Stimulated activated CD4-positive, alpha-beta T cell treated with anti-CD3 and anti-CD28 coated beads, Interleukin-15, amount 100 ng/mL, for 48 hours (primary cell): ENCODE measurements at places on chromosomes 11 and 22.
A peak's percentile ranks its signal among the peaks of the same experiment; 100 is the strongest.

DNA sequence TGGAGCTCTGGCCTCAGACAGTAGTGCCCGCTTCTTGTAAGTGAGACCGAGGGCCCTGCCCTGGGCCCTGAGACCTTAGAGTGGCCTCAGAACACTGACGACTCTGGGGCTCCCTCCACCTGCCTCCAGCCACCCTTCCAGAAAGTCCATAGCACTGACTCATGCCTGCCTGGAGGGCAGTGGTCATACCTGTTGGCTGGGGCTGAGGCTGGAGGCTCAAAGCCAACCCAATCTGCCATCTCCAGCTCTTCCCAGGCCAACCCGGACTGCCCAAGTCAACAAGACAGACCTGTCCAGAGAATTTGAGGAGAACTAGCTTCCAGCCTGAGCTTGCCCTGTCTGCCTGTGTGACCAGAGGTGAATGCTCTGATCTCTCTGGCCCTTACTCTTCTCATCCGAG, 66.9 kb upstream of the TTLL12 start:
- DNase-seq: no peak

DNA sequence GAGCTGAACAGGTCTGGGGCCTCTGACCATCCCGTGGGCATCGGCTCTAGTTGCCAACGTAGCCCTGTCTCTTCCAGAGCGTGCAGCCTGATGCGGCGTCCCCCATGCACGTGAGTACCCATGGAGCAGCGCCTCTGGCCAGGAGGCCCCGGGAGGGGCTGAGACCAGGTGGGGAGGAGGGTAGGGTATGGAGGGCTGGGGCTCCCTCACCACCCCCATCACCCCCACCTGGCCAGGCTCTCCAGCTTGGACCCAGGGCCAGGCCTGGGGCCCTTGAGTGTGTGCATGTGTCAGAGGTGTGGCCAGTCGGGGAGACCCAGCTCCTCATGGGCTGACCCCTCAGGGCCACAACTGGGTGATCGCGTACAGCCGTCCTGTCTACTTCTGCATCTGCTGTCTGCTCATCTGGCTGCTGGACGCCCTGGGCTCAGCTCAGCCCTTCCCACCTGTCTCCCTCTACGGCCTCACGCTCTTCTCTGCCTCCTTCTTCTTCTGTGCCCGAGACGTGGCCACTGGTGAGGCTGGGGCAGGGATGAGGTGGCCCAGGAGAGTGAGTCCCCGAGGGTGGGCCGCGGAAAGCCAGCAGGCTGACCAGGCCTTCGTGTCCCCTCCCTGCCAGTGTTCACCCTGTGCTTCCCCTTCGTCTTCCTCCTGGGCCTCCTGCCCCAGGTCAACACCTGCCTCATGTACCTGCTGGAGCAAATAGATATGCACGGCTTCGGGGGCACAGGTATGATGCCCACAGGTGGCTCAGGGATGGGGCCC, 8.5 kb downstream of the PCNX3 start:
- no peak for DNase-seq

DNA sequence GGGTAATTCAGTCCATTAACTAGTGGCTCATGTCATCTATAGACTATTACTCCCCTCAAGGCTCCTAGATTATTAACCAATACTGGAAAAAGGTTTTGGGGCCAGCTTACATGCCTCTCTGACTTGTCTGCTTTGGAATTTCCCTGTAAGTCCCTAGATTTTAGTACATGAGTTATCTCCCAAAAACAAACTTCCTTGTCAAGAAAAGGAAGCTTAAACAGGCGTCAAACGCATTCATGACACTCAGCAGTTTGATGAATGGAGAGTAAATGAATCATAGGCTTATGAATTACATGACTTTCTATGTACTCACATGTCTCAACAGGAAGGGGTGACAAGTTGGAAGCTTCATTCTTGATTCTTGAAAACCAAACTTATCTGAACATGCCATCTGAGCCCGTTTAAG, 70.8 kb downstream of the BLID start:
- DNase-seq: no peak

DNA sequence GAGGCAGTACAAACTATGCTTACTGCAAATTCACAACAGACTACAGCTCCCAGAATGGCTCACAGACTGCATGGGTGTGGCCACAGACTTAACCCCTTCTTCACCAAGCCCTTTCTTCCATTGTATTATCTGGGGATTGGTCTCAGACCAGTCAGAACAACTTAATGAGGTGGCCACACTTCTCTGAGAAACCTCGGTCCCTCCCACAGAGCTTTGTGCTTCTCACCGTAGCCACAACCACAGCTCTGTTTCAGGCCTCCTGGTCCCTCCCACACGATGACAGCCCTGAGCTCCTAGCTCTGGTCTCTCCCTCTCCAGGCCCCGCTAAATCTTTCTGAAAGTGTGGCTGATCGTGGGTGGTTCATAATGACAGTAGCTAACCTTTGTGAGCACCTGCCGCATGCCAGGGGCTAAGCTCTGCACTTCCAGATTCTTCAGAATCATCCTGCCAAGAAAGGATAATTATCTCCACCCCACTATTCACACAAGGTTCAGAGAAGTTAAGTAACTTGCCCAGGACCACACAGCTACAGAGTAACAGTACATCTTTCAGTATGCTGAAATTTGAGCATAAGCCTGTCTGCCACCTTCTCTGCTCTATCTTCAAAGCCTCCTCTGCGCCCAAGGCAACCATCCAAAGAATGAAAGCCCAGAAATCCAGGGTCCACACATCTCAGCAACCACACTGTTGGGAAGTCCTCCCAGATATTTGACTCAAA, 5.4 kb downstream of the PDE2A start:
- DNase-seq: peak; percentile 67

DNA sequence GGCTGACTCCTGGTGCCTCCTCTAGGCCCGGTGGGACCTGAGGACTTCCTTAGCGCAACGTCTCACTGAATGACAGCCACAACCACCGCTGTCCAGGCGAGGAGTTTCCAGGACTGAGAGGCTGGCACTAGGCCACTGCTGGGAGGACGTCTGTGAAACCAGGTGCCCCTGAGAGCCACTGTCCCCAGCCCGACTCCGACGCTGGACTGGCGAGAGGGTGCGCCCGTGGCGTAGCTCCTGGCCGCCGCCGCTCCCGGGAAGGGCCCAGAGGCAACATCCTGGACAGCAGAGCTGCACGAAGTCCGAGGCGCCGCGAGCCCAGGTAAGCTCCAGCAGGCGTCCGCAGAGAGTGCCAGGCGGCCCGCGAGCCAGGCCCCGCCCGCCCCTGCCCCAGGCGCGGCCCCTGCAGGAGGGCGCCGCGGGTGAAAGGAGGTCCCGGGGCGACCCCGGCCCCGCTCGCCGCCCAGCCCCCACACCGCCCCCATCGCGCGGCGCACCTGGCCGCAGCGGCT, 525 bp downstream of the DGCR2 start:
- DNase-seq: no peak

GRCh38 chr22:49803134-49803533, 24.5 kb downstream of the BRD1 start:
- no peak for DNase-seq

GRCh38 chr11:9566561-9567063, 6.9 kb upstream of the WEE1 start:
- DNase-seq: no peak

GRCh38 chr11:68525930-68526329, 65.4 kb downstream of the PPP6R3 start:
- no peak for DNase-seq

DNA sequence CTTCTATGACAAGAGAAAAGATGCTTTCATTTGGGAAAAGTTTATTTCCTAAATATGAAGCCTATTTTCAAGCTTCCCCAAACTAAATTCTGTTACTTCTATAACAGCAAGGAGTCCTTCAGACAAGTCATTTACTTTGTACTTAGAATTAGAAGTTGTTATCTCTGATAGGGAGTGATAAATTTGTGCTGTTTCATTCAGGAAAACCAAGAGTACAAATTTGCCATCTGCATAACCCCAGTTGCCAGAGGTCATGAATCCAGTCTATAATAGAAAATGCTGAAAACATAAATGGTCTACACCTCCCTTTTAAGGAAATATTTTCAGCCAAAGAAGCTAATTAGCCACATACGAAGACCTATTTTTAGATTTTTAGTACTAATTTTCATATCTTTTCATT, 61.3 kb downstream of the SBF2 start:
- no peak for DNase-seq

DNA sequence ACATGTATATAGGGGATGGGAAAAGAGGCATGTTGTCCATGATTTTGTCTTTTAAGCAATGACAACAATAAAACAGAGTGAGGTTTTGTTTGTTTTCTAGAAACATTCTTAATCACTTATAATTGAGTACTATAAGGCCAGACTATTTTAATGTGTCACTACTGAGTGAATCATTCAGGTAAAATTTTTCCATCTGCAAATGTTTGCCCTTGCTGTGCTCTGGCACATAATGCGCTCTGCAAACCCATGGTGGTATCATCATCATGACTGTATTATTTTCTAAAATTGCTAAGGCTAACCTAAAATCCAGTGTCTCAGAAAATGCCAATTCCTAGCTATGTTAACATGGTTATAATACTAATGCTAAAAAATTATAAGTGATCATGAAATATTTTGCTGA, 261.2 kb downstream of the CADM1 start:
- DNase-seq: no peak

DNA sequence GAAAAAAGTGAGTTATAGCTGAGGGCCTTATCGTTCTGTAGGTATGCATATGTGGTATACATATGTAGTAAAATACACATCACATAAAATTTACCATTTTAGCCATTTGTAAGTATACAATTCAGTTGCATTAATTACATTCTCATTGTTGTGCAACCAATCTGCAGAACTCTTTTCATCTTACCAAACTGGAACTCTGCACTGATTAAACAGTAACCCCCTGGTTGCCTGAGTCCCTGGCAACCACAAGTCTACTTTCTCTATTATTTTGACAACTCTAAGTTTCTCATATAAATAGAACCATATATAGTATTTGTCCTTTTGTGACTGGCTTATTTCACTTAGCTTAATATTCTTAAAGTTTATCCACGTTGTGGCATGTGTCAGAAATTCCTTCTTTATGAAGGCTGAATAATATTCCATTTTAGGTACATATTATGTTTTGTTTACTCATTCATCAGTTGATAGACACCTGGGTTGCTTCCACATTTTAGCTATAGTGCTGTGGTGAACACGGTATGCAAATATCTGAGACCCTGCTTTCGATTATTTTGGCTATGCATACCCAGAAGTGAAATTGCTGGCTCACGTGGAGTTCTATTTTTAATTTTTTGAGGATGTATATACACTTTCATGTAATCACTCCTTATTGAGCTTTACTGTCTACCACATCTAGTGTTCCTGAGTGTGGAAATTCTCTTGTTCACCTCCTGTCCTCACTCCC, 1.6 kb upstream of the DDX10 start:
- no peak for DNase-seq

DNA sequence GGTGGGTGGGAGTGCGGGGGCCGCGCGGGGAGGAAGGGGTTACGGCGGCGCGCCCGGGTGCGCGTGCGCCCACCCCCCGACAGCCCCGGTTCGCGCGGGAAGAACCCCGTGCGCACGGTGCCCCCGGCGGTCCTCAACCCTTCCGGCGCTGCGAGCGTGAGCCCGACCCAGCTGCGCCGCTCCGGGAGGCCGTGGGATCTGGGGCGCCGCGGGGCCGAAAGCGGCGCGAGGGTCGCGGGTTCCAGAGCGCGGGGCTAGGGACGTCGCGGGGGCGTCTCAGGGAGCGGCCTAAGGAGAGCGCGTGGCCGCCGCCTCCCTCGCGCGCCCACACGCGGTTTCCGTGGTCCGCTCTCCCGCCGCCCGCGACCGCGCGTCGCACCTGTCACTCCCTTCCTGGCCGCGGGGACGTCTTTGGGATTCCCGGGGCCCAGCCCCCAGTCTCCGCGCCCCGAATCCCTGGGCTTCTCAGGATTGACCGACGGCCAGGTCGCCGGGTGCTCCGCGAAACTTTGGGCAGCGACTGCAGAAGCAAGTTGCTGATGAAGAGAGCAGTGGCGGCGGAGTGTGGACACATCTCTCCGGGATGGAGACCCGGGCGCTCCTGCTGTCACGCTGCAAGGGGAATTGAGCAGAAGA, 582 bp downstream of the SREBF2 start:
- DNase-seq: no peak

DNA sequence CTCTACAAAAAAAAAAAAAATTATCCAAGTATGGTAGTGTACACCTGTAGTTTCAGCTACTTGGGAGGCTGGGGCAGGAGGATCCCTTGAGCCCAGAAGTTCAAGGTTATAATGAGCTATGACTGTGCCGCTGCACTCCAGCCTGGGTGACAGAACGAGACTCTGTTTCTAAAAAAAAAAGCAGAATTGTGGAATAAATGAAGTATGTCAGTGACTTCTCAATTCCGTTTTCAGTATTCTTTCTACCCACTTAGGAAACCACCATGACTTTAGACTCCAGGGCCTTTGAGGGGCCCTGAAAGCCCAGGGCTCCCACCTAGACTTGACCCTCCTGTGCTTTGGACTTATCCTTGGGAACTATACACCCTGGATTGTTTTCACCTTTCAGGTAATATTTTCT, 6.5 kb upstream of the NUP160 start:
- DNase-seq: no peak

- DNase-seq: no peak
Observed at GRCh38 chr11:47923667-47924066, 56.7 kb upstream of the PTPRJ start.

GRCh38 chr22:44398856-44399837, 86.4 kb upstream of the SHISAL1 start:
- no peak for DNase-seq

- no peak for DNase-seq
Observed at GRCh38 chr11:111162305-111162704, 83.2 kb upstream of the POU2AF2 start.

DNA sequence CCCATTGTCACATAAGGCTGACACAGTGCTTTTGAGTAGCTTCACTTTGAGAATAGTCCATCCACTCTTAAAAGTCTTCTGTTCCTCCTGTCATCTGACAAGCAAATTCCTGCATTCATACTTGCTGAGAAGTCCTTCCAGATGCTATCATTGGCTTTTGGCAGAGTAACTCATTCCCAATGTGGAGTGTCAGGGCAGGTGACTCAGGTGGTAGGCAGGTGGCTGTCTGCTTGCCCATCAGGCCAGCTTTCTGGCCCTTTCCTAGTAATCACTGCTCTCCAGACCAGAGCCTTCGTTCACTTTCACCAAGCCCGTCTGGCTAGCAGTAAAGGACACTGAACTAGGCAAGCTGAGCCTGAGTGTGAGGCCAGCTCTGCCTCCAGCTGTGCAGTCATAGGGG, 162.5 kb upstream of the CCDC90B start:
- DNase-seq: no peak
